ENCODE measurements at places on chromosomes 11 and 22.

- no peak for DNase-seq
These were observed 246.6 kb downstream of the FAM76B start for GRCh38 chr11:95542868-95543551.

DNA sequence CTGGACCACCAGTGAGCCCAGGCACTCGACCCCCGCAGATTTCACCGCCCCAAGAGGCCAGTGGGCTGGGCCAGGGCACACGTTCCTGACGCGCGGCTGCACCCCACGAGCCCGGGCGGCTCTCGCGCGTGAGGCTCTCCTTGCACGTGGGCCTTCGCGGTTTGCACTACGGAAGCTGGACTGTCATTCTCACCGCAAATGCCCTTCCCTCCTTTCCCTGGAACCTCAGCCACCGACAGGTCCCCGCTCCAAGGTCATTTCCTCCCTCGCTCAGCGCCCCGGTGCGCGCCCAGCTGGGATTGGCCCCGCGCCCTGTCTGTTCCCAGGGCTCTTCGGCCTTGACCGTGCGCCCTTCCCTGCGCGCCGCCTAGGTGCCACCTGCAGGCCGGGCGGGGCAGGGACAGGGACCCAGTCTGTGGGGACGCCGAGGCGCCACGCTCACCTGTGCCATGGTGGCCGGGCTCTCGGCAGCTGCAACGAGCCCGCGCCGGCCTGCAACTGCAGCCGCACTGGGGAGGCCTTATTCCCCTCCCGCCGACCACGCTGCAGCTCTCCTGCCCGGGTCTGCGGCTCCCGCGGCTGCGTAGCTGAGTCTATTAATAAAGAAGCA, 2.1 kb upstream of the CPT1A start:
- peak; percentile 45 for DNase-seq

GRCh38 chr22:36246718-36247117, 6.2 kb upstream of the APOL1 start:
- DNase-seq: no peak

DNA sequence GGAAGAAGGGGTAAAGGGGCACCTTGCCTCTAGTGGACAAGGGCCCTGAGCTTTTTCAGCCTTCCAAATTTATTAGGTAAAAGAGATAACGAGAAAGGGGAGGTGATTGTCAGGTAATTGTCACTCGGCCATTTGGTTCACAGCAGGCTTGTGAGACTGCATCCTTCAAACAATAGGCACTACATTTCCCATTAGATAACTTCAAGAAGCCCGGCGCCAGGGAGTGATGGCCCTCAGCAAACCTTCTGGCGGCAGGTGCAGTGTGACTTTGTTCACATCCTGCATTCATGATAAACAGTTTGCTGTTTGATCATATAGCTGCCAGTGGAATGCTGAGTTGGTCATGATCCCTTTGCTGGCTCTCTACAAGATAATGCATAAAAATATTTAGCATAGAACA, 185.1 kb downstream of the CWF19L2 start:
- no peak for DNase-seq

- no peak for DNase-seq
These were observed 112.0 kb downstream of the SGSM3 start for GRCh38 chr22:40482391-40482790.

GRCh38 chr22:30202531-30203006, 44.0 kb downstream of the LIF start:
- no peak for DNase-seq

DNA sequence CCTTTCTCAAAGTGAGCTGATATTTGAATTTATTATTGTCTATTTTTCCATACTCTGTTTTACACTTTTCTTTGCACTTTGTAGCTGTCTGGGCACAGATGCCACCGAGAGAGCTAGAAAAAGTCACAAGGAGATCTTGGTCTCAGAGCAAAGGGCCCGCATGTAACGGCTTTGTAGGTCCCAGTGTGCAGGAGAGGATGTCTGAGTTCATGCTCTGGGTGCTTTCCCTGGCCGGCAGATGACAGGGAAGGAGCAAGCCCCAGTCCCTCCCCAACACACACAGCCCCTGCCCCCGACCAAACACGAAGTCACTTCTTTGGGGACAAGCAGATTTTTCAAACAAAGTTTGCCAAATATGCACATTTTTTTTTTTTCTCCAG, 55.8 kb downstream of the SMIM38 start:
- no peak for DNase-seq

GRCh38 chr11:104774578-104774977, 123.7 kb downstream of the CASP12 start:
- DNase-seq: no peak

GRCh38 chr22:33476716-33477115, 418.5 kb upstream of the SYN3 start:
- DNase-seq: no peak

DNA sequence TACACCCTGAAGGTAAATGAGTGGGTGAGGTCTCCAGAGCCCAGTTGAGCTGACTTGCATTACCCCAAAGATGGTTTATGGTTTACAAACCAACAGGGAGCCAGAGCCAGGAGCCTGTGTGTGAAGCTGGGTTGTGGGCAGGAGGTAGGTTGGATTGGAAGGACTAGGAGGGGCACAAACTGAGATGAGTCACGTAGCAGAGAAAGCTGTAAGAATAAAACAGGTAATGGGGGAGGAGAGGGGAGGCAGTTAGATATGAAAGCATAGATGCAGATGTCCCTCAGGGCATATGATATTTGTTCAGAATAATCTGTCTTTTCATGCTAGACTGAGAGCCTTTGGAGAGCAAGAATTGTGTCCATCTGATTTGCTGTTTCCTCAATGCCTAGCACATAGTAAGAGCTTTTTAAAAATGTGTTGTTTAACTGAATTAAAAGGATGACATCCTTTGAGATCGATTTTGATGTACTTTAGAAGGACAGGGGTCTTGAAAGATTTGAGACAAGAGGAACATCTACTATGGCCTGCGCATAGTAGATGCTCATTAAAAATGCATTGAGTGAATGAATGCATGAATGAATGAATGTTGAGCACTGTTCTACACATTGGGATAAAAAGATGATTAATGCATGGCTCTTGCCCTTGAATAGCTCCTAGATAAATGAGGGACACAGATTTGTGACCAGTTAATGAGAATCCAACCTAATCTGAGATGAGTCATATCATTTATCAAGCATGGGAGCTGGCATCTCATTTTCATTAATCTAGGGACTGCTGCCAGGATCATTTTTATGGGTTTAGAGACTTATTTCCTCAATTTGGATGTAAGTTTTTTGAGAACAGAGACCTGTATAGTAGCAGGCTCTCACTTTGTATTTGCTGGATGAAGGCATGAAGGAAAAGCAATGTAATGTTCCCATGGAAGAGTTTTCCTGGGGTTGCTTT, 175.8 kb upstream of the BDNF start:
- no peak for DNase-seq

- no peak for DNase-seq
These were observed 87.0 kb downstream of the GRK3 start for GRCh38 chr22:25651332-25652085.

DNA sequence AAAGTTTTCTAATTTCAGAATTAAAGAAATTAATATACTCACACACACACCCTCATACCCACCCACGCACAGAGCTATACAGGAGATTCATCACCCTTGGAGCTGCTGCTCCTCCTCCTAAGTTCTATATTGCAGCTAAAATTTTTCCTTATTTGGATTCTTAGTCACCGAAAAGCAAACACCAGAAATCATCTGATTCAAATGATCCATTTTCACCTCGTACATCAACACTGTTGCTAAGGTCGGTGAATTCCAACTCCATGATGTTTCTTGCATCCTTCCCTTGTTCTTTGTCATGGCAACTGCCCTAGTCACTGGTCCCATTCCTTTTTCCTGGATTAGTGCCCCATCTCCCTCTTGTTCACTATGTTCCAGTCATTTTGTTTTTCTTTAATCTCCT, 286.2 kb downstream of the GRM5 start:
- DNase-seq: no peak

DNA sequence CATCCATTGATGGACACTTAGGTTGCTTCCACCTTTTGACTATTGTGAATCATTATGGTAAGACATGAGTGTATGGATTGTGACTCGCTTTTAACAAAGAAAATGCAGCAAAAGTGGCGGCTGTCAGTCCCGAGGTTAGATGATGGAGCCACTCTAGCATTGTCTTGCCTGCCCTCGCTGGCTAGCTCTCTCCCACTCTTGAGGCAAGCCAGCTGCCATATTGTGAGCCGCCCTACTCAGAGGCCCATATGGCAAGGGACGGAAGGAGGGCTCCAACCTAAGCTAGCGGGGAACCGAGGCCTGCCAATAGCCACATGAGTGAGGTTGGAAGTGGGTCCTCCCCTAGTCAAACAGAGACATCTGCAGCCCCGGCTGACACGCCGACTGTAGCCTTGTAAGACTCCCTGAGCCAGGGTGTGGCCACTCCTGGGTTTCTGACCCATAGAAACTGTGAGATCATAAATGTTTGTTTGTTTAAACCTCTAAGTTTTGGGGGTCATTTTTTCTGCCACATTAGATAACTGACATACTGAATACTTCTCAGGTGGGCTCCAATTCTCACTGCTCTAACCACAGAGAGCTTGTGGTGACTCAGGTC, 160.2 kb downstream of the LDLRAD3 start:
- no peak for DNase-seq

GRCh38 chr11:112656772-112657428, 304.3 kb upstream of the NCAM1 start:
- no peak for DNase-seq

GRCh38 chr11:96156379-96156722, 186.6 kb downstream of the MAML2 start:
- no peak for DNase-seq

- DNase-seq: no peak
These were observed 8.6 kb upstream of the C11orf96 start for GRCh38 chr11:43933608-43934551.

DNA sequence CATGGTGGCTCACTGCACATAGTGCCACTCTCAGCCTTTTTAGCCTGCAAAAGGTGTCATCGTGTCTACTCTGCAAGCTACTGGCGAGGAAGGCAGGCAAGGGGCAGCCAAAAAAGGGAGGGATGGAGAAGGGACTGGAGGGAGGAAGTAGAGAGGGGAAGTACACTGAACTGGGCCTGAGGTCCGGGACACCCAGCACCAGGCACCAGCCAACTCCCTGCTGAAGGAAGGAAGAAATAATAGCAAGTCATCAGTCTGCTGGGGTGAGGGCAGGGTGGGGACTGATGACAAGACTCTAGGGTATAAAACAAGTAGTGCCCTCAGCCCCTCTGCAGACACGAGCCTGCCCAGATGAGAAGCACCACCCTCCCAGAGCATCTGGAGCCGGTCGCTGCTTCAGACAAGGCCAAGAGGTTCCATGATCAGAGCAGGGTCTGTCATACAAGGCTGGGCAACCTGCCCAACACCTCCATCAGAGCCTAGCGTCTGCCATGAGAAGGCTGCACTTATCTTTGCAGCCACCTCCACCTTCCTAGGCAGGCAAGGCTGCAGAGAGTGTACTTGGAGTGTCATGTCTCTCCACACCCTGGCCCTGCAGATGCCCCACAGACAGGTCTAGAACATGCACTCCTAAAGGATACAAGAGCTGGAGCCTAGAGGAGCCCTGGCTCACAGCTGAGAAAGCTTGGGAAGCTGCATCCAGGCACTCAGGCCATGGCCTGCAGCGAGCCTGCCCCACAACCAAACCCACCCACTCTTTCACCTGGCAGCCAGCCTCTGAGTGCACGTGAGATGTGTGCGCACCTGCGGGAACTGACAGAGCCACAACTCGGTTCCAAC, 9.0 kb upstream of the COMT start:
- no peak for DNase-seq

DNA sequence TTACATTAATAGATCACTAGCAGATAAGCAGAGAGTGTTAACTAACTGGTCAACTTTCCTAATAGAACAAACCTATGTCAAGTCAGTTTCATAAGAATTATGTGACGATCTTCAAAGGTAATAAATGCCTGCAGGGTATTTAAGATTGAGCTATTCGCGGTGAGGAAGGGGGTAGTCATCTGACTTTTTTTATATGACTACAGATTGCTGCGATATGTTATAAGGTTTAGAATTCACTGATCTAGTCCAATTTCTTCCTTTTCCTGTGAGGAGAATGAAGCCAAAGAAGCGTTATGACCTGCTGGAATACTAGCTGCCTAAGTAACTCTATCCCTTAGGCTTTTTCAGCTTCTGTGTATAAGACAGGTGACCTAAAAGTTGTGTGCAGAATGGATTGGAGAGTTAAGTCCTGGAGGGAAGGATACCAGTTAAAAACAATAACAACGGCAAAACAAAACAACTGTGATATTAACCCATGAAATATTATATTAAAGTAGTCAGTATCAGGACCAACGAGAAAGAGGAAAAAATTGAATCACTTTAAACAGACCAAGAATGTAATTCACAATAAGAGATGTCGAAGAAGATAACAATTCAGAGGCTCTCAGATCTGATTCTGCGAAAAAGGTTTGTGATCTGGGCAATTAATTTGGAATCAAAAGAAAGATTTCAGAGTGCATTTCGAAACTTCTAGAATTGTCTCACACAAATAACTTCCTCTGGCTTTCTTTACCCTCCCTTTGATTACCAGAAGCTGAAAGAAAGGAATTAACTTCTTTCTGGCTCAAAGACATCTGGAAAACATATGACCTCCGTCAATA, 630 bp downstream of the CASP4 start:
- no peak for DNase-seq

DNA sequence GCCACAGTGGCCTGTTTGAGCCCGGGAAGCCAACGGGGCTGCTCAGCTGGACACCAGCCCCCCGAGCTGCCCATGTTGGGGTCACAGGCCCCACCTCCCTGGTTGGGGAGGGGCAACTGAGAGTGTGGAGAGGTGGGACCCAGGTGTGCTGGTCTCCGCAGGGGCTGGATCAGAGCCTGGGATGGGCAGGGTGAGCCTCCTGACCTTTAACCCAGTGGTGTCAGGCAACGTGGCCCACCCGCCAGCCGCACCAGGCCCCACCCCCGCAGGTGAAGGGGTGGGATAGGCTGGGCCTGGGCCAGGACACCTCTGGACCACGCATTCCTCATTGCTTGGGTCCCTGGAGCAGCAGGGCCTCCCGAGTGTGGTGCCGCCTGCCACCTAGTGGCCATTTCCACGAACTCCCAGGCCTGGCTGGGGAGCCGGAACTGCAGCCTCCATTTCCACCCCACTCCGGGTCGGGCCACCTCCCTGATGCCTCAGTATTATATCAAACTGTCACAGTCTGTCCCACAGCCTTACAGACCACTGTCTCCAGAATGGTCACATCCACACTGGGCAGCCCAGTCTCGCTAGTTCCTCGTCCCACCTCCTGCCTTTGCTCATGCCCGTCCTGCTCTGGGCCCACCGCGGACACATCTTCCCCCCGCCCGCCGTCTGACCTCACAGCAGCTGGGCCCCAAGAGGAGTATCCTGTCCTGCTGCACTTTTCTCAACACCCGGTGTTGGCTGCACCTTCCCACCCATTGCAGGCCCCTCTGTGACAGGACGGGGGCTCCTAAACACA, 13.3 kb upstream of the PPP6R3 start:
- peak; percentile 59 for DNase-seq

GRCh38 chr22:17548010-17548755, 15.1 kb upstream of the SLC25A18 start:
- DNase-seq: no peak

GRCh38 chr11:30326906-30327305, 4.0 kb downstream of the ARL14EP start:
- no peak for DNase-seq

- DNase-seq: no peak
These were observed 344.9 kb downstream of the SOX6 start for GRCh38 chr11:16011396-16011795.

- DNase-seq: no peak
These were observed 27.1 kb upstream of the OAF start for GRCh38 chr11:120183701-120184141.
